ENCODE measurements at places on chromosomes 2 and 18.

GRCh38 chr18:61057443-61057842 lies 275.8 kb upstream of the CDH20 start:
- no peak for DNase-seq

- DNase-seq = no peak
Measured at GRCh38 chr2:69517410-69517809, 80.2 kb upstream of the NFU1 start.

DNA sequence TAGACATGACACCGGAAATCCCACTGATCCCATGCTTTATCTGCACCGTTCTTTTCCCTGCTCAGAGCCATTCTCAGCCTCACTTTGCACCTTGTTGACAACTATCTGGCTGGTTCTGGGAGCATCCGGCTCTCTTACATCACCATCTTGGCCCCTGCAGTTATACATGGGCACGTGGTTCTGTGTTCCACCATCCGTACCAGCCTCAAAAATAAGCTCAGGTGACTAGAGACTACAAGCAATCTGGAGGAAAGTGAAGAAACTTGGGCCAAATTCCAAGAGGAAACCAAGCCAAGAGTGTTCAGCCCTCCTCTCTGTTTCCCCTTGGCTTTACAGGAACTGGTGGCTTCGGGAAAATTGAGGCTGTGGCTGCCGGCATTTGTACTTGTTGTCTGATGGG lies 244.6 kb upstream of the ACVR2A start:
- no peak for DNase-seq

GRCh38 chr18:9549405-9549804 lies 65.0 kb downstream of the PPP4R1 start:
- DNase-seq = no peak

- no peak for DNase-seq
Measured at GRCh38 chr18:65623676-65624075, 127.1 kb upstream of the CDH7 start.

GRCh38 chr18:50709193-50709592 lies 110.6 kb downstream of the MRO start:
- no peak for DNase-seq

- DNase-seq = no peak
Measured at GRCh38 chr2:233707940-233708644, 4.6 kb upstream of the UGT1A5 start.

DNA sequence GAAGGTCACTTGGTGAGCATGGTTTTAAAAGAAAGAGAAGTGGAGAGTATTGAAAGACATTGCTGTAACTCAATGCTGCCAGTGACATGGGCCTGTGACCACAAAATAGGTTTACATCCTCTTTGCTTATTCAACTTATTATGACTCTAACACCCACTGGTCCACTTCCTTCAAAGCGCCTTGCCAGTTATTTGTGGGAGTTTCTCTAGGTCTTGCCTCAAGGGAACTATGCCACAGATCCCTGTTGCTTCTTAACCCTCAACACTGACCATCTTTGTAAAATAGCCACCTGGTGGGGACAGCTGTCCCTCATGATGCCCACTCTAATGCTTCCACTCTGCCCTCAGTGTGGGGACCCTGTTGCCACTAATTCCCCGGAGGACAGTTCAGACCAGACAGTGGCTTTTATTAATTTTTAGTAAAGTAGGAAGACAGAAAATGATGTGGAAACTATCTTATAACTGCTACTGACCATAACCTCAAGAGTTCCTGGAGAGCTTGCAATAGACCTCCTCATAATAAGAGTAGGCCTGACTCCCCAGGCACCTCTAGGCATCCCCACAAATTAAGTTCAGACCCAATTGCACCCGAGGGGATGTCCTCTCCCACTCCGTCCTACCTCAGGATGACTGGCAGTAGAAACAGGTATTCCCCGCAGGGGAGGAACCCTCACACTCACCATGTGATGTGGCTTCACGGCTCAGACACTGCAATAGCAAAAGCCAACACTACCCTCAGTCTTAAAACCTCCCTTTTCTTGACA lies 31.3 kb upstream of the SLC25A52 start:
- DNase-seq = no peak

- no peak for DNase-seq
Measured at GRCh38 chr2:233235977-233236376, 15.5 kb upstream of the ATG16L1 start.

GRCh38 chr2:14752295-14752694 lies 119.8 kb downstream of the LRATD1 start:
- no peak for DNase-seq

GRCh38 chr2:10380048-10380926 lies 67.8 kb downstream of the ODC1 start:
- DNase-seq = no peak

DNA sequence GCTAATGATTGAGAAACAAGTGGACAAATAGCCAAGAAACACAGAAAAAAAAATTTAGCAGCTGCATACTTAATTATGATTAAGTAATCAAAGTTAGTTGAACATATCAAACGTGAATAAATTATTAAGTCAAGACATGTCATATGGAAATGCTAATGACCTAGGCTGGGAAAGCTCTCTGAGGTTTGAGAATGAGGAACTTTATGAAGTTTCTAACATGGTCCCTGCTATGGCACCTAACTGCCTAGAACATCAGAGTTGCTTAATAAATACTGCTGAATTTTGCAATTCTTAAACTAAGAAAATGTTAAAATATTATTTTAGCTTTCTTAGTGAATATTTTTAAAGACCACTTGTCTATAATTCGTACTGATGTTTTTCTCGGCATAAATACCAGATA lies 99.8 kb downstream of the AFF3 start:
- DNase-seq = no peak

DNA sequence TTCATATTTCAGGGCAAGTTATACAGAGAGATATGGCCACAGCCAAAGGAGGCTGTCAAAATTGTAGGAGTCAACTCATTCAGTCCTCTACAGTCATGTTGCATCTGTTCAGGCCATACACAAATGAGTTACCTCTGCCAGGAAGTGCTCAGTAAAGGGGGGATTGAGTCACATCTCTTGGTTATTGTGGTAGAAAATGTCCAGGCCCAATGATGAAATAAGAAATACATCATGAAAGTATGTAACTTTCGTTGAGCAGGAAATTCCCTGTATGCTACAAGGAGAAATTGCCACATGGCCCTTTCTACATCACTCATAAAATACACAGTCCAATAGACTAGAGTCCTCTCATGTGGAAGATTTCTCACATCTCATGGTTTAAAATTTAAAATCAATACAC lies 103.9 kb upstream of the COL3A1 start:
- no peak for DNase-seq

GRCh38 chr2:215624423-215624829 lies 188.6 kb upstream of the FN1 start:
- DNase-seq = no peak

GRCh38 chr2:131041402-131042147 lies 51.7 kb downstream of the FAM168B start:
- no peak for DNase-seq

GRCh38 chr2:233185330-233185729 lies 66.1 kb upstream of the ATG16L1 start:
- DNase-seq = no peak

GRCh38 chr18:50717563-50717962 lies 102.3 kb downstream of the MRO start:
- DNase-seq = no peak

DNA sequence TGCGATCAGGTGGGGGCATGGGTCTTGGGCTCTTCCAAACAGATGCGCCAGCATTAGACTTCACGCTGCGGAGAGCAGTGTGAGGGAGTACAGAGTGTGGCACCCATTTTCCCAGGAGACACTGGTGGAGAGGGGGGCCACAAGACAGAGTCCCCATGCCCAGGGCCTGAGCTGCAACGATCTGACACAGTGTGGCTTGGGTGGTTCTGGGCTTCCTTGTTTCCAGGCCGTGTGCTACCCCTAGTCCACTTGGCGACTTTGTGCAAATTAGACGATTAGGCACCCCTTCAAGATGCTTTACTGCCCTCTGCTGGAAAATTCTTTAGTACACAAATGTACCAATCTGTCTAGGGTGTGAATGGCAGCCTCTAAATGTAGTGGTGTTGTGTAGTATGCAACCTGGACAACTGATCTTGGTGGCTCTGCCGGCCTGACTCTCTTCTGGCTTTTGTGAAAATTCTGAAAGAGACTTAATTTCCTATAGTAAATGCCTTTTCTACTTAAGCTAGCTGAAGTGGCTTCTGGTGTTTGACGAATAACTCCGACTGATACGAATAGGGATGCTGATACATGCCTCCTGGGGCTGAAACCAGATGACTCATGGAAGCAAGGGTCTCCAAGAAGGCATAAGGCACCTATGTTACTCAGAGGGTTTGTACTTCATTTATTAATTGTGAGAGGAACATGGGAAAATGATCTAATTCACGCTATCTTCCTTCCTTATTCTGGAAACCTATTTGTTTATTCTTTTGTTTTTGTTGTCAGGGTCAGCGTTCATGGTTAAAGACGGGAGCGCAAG lies 92.3 kb upstream of the SMAD2 start:
- DNase-seq = no peak

GRCh38 chr2:145765874-145766273 lies 1246.0 kb upstream of the ZEB2 start:
- no peak for DNase-seq

GRCh38 chr2:229296536-229296935 lies 25.4 kb upstream of the PID1 start:
- no peak for DNase-seq

DNA sequence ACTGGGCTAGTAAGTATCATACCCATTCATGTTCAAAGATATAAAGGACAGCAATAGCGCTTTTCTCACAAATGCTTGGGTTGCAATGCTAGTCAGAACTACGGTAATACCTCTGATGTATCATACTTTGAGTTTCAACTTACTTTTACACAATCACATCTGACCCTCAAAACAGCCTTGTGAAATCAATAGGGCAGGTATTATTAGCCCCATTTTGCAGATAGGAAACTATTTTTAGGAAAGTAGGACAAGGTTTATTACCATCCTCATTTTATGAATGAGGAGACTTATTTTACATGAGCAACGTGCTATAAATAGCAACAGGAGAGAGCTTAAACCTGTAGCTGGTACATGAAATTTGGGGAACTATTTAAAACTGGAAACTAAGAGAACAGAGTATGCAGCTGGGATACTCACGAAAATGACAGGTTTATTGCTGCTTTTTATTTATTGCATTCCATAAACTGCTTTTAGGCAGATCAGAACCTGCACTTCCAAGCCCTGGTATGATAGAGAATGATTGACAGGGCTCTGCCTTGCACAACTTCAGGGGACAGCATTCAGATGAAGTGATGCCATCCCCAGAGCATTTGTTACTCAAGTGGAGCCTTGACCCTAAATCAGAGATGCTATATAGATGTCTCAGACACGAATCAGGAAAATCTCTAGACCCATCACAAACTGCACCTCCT lies 42.4 kb upstream of the PPM1B start:
- DNase-seq = no peak

DNA sequence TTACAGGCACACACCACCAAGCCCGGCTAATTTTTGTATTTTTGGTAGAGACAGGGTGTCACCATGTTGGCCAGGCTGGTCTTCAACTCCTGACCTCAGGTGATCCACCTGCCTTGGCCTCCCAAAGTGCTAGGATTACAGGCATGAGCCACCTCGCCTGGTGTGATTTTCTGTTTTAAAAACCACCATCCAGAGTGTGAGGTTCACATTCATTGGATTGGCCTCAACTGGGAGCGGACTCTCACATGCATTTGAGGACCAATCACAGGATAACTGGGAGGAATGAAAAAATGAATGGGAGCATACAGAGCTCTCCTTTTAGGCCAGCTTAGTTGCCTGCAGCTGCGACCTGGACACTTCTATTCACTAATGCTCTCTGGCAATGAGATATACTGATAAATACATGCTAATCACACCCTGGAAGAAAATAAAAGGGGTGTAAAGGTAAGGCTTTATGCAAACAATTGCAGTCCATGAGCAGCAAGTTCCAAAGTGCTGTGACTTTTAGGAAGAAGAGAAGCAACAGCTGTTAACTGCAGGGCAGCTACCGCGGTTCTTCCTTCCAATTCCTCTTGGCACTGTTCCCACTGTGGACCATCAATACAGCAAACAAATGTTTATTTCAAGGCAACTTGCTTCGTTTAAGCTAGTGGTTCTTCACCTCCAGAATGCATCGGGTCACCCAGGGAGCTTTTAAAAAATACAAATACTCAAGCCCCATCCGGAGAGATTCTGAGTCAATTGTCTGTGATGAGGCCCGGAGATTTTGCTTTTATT lies 49.5 kb upstream of the FZD5 start:
- no peak for DNase-seq

DNA sequence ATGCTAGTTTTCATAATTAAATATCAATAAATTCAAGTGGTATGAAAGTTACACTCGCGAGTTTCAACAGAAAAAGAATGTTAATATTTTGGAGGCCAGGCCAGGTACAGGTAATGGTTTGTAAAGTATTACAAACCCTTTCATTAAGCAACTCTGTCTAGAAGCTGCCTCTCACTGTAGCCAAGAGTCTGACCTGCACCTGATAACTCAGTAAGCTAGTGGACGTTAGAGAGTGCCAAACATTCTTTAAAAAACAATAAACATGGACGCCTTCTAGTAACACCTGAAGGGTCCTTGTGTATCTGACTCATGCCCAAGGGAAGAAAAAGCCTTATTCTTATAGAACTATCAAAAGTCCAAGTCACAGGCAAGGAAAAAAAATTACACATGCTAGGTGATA lies 70.2 kb downstream of the MBD2 start:
- no peak for DNase-seq

- DNase-seq = no peak
Measured at GRCh38 chr2:148970385-148970784, 68.1 kb upstream of the LYPD6B start.

DNA sequence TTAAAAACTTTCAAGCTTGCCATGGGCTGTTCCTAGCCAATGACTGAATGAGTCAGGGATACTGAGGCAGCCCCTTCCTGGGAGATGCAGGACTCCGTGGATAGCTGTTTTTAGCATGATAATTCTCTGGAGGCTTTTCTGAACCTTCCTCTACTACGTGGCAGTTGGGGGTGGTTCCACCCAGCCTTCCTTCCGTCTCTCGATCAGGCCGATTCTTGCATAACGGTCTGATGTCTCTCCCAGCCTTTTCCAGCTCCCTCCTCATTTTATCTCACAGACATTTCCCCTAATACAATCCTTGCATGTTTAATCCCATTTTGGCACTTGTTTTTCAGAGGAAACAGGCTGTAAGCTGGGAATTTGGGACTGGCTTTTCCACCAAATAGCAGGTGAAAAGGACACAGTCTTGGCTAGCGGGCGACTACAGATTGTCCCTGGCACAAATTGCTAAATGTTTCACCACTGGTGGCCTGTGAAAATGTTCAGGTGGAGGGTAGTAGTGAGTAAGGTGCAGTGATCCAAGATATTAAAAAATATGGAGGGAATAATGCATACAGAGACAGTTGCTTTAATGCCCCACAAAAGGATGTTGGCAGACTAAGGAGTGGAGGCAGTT lies 21.0 kb upstream of the CTLA4 start:
- no peak for DNase-seq

Data from naive thymus-derived CD4-positive, alpha-beta T cell (primary cell).